ENCODE measurements at places on chromosomes 7 and 10.

DNA sequence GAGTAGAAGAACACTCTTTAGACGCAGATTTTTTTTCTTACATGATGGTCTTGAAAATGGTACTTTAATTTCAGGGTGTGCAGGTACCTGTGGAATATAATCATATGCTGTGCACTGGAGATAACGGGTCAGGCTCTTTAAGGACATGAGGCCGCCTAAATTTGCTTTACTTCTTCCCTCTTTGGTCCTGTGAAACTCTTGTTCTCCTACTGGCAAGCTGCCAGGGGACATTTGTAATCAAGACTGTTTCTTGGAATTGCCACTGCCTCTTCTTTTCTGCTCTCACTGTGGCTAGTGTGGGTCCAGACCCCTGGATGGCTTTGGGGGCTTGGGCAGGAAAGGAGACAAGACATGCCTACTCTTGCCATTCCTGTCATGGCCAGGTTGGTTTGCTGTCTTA is 146.0 kb downstream of the SND1 start:
- no peak for DNase-seq

DNA sequence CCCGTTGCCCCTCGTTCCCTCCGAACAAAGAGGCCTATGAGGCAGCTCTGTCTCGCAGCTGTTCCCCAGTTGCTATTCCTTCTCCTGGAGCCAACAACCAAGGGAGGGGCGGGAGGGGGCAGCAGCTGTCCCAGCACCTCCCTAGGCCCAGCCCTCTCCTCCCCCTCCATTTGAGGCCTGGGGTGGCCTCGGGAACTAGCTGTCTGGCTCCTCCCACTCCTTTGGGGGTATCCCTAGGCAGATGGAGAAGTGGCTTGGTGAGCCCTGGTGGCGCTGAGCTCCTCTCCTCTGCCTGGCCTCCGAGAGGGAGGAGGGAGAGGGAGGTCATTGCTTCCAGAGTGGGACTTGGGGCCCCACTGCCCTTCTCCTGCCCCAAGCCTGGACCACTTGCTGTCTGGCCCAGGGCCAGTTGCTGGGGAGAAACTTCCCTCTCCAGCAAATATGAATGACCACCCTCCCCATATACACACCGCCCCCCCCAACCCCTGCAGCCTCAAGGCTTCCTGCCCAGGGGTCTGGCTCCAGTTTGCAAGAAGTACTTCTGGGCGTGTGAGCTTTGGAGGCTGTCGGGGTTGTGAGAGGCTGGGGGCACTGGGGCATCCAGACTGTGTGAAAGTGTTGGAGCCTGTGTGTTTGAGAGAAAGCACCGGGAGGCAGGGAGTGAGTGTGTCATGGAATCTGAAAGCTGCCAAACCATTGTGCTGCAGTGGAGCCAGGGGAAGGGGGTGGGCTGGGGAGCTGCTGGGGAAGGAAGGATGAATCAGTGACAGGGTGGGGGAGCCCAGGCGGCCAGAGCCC is 3.1 kb downstream of the FLNC start:
- peak; percentile 48 for DNase-seq

DNA sequence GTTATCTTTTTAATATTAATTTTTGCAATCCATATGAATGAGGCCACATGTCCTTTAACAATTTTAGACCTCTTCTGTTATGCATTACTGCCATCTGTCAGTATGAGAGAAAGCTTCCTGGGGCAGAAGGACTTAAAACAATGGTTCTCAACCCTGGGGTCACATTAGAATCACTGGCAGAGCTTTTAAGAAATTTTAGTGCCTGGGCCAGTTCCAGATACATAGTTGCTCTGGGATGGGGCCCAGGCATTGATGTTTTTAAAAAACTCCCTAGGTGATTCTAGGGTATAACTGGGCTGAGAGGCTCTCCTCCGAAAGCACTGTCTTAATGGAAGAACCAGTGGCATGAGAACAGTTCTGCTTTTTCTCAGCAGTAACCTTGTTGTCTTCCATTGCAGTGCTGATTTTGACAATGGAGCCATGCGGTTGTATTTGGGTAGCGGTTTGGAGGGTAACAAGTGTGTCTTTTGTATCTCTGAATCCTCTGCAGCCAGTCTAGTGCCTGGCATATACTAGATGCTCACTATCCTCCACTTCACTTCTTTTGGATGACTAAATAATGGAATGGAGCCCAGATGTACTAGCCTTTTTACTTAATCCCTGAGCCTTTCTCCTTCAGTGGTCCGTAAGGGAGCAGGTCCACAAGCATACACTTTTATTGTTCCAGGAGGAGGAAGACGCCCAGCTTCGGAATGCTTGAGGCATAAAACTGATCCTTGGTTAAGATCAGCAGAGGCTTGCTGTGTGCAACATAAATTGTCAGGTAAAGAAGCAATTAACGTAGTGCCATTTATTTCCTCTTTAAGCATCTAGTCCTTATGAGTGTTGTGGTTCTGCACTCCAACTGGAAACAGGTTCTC is 227.1 kb downstream of the AUTS2 start:
- no peak for DNase-seq

GRCh38 chr10:107671960-107672359 is 507.5 kb upstream of the SORCS1 start:
- DNase-seq: no peak

- no peak for DNase-seq
Measured at GRCh38 chr7:79782906-79783305, 329.4 kb upstream of the MAGI2 start.

Measured in transverse colon (tissue), 4 donors.